Posterior cingulate gyrus (tissue), 11 donors: ENCODE measurements at places on chromosomes 12 and 14.

GRCh38 chr12:62813031-62813829, 121.7 kb downstream of the PPM1H start:
- peak; percentile 59 for DNase-seq

- no peak for DNase-seq
These were observed 17.9 kb upstream of the CLEC7A start for GRCh38 chr12:10147714-10148403.

DNA sequence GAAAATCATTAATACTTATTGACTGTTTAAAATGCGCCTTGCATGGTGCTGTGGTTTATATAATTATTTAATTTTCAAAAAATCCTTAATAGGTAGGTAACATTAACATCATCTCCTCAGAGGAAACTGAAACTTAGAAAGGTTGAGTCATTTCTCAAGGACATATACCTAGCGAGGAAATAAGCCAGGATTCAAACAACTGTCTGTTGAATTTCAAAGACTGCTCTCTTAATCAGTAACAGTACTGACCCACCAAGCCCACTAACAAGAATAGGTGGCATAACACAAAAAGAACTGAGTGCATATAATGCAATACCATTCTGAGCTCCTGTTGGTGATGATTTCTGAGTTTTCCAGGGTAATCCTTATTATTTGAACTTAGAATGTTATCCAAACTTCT, 174.3 kb downstream of the SOX5 start:
- DNase-seq = no peak

DNA sequence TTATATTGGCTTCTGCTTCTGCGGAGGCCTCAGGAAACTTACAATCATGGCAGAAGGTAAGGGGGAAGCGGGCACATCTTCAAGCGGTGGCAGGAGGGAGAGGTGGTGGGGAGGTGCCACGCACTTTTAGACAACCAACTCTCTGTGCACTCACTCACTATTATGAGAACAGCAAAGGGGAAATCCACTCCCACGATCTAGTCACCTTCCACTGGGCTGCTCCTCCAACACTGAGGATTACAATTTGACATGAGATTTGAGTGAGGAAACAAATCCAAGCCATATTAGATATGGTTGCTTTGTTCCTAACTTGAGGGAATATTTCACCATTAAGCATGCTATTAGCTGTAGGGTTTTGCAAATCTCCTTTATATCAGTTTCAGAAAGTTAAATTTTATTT, 80.3 kb downstream of the UNC79 start:
- no peak for DNase-seq

- DNase-seq = no peak
These were observed 25.0 kb downstream of the HIF1A start for GRCh38 chr14:61720294-61720661.

DNA sequence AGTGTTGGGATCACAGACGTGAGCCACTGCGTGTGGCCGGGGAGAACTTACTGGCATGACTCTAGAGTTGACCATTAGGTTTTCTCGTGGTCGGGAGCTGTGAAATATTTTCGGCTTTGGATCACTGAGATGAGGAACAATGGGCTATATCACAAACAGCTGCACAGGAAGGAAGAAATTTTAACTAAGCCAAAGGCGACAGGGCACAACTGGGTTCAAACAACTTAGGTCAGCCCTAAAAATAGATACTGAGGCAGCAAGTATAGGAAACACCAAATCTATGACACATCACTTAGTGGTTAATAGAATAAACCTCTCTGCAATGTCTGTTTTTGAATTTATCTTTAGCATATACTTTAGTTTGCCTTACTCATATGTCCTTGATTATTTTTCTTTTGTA, 162.9 kb downstream of the LRIG3 start:
- no peak for DNase-seq

- DNase-seq = no peak
These were observed 75.1 kb downstream of the IRF2BPL start for GRCh38 chr14:76953311-76953945.

- no peak for DNase-seq
These were observed 577.8 kb downstream of the ETNK1 start for GRCh38 chr12:23202728-23203127.

DNA sequence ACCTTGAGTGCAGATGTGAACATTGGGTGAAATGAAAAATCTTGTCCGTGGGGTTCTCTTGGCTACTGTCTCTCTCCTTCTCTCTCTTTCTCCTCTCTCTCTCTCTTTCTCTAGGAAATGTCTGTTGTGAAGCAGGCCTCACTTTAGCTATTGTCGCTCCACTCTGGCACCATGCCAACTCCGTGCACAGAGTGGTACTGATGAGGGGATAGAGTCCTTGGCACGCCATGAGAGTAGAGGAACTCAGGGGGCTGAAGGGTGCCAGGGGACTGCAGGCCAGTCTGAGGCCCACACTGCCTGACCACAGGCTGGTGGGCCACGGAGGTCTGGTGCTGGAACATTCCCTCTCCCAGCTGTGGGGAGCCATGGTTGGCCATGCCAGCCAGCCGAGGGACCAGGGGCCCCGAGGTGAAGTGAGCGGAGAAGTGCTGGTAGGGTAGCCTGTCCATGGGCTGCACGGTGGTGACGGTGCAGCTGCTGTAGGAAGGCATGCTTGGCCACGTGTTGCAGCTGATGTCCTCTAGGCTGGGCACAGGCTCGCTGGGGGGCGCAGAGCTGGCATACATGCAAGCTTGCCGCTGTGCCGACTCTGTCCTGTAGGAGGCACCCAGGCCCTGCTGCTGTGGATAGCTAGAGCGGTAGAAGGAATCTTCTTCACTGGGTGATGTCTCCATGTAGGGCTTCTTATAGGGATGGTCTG, 50.4 kb downstream of the TBX5 start:
- no peak for DNase-seq

DNA sequence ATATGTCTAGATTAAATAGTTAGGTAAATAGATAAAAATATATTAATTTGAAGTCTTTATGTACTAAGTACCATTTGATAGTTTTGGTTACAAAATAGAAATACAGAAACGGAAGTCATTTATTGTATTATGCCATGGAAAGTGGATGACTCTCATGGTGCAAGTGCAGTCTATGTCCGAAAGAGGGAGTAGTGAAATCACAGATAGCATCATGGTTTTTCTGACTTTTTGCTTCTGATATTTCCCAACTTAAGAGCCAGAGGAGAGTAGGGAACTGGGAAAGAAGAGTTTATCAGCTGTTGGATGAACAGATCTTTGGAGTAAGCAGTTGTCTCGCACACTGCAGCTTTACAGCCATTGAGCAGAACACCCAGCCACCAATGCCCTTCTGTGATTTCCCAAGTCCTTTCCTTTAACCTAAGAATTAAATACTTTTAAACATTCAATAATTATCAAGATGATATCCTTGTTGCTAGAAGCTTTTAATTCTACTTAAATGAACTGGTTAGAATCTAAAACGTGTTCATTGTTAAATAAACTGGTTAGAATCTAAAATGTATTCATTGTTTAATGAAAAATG, 18.4 kb upstream of the SRGAP1 start:
- no peak for DNase-seq

DNA sequence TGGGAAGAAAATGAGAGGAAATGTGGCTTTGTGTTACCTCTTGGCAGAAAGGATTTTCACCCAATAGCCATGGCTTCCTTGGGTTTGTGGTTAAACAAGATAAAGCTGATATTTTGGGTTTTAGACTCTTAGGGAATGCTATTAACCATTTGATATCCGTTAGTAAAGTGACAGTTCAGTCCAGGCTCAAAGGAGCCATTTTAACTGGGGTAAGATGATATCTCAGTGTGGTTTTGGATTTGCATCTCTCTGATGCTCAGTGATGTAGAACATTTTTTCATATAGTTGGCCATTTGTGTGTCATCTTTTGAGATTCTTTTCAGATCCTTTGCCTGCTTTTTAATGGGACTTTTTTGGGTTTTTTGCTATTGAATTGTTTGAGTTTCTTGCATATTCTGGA, 30.1 kb downstream of the IFT43 start:
- DNase-seq = no peak

- no peak for DNase-seq
These were observed 53.7 kb downstream of the EFCAB11 start for GRCh38 chr14:89900802-89901201.

GRCh38 chr12:51333536-51333935, 9.6 kb upstream of the BIN2 start:
- DNase-seq = no peak

DNA sequence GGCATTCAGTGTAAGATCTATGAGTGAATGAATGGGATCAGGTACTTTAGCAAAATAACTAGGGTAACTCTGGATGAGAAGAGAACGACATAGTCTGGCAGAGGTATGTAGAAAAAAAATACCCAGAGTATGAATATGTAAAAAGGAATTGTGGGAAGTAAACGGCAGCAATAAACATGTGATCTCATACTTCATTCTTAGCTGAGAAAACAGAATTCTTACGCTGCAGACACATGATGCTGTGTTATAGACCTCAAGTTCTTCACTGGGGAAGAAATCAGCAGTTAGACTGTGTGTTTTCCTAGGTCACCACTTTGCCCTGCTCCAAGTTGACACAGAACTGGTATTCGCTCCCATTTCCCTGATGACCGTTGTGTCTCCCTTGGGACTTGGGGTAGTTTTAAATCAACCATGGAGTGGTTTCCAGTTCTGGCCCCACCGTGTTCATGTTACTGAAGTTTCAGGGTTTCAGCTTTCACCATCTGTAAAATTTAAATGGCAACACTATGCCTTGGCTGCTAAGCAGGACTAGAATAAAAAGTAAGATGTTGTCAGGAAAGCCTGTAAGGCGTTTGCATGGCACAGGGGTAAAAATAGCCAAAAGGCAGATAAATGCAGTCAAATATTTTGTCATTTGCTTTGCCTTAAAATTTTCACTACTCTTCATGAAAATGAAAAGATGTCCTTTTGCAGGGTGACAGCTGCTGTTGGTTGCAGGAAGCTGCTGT, 223.7 kb downstream of the PELI2 start:
- DNase-seq = no peak

DNA sequence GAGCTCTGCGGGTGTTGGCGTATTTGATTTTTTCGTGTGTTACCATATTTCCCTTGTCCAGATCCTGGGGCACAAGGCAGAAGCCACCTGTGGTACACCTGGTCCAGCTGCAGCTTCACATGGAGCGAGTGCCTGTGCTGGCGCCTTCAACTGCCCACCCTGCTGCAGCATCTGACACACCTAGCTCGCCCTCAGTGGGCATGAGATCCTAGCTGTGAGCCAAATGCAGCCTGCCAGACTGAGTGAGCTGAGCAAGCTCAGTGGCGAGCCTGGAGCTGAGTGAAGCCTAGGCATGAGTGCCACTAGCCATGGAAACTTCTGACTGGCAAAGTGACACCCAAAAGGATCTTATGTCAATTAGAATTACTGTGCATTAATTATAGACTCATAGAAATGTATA, 1226.8 kb upstream of the FLRT2 start:
- no peak for DNase-seq

DNA sequence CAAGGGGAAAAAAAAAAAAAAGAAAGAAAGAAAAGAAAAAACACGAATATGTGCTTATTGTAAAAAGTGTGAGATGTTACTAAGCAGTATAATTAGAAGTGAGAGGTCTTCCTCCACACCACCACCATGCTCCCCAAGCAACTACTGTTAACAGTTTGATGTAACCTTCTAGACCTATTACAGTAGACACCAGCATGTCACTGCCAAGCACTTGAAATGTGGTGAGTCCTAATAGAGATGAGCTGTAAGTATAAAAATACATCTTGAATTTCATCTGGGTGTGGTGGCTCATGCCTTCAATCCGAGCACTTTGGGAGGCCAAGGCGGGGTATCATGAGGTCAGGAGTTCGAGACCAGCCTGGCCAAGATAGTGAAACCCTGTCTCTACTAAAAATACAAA, 8.1 kb upstream of the SNRNP35 start:
- DNase-seq = no peak

- DNase-seq = no peak
These were observed 1.7 kb downstream of the KLHDC2 start for GRCh38 chr14:49769581-49770211.

DNA sequence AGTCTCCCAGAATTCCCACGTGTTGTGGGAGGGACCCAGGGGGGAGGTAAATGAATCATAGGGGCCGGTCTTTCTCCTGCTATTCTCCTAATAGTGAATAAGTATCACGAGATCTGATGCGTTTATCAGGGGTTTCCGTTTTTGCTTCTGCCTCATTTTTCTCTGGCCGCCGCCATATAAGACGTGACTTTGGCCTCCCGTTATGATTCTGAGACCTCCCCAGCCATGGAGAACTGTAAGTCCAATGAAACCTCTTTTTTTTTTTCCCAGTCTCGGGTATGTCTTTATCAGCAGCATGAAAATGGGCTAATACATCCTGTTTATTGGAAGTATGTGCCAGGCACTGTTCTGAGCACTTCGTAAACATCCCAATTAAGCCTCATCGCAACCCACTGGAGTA, 788 bp downstream of the KRT72 start:
- no peak for DNase-seq

GRCh38 chr12:112482733-112483132, 64.0 kb downstream of the PTPN11 start:
- DNase-seq = peak; percentile 82

- DNase-seq = no peak
These were observed 9.3 kb downstream of the ITGA7 start for GRCh38 chr12:55698241-55698955.

DNA sequence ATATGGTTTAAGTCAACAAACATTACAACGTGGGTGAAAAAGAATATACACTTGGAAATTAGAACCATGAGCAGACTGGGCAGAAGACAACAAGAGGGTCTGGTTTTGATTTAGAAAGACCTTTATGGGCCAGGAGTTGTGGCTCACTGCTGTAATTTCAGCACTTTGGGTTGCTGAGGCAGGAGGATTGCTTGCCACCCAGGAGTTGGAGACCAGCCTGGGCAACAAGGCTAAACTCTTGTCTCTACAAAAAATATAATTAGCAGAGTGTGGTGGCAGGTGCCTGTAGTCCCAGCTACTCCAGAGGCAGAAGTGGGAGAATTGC, 2.7 kb upstream of the NFKBIA start:
- no peak for DNase-seq

DNA sequence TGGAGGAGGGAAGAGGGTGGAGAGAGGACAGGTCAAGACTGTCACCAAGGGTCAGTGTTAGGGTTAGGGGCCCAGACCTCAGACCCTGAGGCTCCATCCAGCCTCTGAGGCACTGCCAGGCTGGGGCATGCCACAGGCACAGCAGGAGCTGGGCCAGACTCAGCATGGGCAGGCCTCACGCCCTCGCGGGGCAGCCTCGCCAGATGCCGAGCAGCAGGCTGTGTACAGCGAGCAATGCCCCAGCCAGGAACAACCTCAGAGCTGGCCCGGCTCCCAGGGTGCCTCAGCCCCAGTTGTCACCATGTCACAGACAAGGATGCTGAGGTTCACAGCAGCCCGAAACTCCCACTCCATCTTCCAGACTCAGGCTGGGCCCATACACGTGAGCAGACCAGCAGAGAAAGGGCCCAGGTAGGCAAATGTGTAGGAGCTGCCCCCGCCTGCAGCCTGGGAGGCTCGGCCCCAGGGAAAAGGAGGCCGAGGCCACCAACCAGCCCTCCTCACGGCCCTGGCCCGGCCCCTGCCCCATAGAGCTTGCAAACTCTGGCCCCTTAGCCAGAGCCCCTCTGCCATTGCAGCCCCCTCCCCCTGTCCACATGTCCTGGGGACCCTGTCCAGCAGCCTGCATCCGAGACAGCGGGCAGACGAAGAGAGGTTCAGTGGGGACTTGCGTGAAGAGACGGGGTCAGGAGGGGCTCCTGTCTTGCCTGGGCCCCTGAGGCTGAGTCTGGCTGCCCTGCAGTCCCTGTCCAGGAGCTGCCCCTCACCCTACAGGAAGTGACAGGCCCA, 7.5 kb downstream of the C14orf180 start:
- DNase-seq = peak; percentile 84
